ENCODE measurements at places on chromosomes 4 and X.

DNA sequence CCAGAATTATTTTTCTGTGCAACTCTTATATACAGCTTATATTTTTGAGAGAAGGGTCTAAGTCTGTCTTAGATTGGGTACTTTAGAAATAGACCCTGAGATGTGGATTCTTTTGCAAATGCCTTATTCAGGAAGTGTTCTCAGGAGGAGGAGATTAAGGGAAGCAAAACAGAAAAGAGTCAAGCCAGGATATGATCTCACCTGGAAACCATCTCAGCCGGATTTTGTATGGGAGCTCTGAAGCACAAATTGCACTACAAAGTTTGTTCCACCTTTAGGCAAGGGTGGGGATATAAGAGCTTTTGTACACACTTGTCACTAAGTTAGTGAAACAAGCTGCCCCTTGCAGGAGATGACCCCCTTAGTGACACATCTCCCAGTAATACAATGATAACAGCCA lies 121.2 kb upstream of the GRPR start:
- no peak for DNase-seq

DNA sequence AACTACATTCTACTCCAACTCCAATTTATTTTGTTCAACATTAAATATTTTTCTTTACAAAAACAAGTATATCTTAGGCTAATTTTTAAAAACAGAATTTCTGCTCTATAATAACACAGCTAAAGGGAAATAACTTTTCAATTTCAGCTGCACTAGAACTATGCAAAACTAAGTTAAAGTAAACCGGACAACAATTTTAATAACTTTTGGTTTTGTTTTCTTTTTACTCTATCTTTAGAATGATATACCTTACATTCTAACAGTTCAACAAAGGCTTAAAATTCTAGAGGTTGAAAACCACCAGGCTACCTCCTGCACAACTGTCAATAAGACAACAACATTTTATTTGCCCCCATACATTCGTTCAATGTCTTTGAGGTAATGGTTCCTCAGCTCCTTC lies 18.7 kb upstream of the KCNE5 start:
- DNase-seq, result no peak

- DNase-seq, result no peak
These were observed 59.8 kb upstream of the LGI2 start for GRCh38 chr4:25090516-25090915.

DNA sequence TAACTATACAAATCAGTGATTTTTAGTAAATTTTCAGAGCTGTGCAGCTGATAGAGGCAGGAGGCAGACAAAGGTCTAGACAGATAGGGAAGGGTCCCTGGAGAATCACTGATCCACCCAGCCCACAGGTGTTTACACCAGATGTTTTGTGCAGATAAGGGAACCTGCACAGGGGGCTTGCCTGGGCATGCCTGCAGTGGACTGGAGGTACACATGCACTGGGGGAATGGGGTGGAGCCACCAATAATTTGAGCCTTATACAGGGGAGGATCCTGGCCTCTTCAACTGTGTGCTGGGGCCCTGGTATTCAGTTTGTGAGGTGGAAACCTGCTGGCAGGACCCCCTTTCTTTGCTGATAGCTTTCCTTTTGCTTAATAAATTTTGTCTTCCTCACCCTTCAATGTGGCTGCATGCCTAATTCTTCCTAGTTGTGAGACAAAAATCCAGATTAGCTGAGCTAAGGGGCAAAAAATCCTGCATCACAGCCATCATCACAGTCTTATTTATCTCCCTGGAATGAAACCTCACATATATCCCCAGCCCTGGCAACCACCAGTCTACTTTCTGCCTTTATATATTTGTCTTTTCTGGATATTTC lies 102.8 kb downstream of the KDM6A start:
- no peak for DNase-seq

DNA sequence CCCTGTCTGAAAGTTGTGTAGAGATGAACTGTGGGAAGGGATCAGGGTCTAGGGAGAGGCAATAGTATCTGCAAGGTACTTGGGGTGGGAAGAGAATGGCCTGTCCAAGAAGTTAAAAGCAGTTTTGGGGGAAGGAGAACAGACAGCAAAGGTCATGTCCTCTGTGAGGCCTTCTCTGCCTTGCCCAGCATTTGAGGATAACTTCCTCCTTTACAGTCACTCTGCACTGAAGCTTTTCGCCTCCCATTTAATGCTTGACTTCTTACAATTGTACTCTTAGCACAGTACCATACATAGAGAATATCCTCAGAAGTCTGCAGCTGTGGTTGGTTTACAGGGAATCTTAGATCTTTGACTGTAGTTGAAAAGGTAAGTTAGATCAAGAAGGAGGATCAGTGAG lies 121.8 kb upstream of the AP1S2 start:
- no peak for DNase-seq

- DNase-seq, result no peak
These were observed 137.9 kb upstream of the NHS start for GRCh38 chrX:17237146-17237545.

DNA sequence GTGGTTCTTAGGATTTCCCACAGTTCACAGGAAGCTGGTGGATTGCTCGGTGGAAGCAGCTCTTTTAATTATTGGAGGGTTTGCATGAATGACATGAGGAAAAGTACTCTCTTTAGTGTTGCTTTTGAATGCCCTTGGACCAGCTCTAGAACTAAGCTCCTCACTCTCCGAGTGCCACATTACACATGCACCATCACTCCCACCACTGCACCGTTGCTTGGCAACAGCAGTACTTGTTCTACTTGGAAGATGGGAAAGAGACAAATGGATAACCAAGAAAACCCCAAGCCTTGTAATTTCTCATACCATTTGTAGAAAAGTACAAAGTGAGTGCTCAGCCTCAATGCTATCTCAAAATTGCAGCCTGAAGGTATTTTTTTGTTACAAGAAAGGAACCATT lies 620.2 kb upstream of the BOD1L1 start:
- DNase-seq, result no peak

DNA sequence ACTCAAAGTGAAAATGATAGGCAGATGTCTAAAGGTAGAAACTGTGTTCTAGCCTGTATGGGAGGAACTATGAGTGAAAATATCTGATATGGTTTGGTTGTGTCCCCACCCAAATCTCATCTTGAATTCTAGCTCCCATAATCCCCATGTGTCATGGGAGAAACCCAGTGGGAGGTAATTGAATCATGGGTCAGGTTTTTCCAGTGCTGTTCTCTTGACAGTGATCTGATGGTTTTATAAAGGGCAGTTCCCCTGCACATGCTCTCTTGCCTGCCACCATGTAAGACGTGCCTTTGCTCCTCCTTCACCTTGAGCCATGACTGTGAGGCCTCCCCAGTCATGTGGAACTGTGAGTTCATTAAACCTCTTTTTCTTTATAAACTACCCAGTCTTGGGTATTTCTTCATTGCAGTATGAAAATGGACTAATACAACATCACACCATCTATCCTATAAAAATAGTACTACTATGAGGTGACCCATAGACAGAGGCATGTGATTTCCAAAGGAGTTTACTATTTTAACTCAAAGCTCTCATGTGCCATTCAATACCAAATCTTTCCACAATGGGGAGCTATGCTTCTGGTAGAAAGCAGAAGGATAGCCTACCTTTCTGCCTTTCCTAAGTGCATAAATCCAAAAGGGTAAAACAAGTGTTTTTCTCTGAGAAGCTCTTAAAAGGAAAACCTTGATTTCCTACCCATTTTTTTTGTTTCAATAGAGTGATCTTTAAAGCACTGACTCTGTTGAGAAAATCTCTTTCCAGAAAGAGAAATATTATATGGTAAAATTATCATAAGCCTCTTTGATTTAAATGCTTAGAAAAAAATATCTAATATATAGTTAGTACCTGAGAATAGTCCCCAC lies 38.8 kb downstream of the SEC31A start:
- DNase-seq, result peak; percentile 52

DNA sequence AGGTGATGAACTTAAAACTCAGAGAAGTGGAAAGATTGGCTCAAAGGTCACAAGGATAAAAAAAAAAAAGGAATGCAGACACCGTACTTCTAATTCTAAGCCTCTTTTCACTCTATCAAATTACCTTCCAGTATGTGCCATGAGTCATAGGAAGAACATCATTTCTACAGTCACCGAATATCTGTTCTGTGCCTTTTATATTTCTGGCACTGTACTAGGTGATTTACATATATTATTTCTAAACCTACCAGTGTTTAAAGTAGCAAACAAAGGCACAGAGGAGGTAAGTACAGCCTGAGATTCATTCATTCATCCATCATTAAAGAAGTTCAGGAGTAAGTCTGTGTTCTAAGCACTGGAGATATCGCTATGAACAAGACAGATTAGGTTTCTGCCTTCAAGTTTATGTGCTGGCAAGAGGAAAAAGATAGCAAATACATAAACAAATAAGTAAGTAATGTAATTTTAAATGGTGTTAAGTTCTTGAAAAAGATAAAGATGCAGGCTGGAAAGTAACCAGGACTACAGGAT lies 65.3 kb downstream of the PALLD start:
- DNase-seq, result no peak

GRCh38 chr4:155304375-155304774 lies 72.4 kb downstream of the MAP9 start:
- DNase-seq, result no peak

DNA sequence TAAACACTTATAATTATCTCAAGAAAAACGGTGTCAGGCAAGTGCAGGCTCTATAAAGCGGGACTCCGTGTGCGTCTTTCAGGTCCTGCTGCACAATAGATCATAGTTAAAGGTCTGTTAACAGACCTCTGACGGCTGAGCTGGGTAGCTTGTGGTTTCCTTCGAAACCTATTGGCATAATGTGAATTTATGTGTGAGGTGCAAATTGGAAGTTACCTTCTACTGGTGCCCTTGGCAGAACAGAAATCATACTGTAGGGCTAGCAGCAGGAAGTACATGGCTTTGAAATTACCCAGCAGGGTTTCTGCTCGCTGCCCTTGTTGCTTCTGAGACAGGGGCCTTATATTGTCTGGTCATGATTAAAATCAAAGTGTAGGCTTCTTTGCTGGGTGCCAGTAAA lies 216.4 kb upstream of the HAND2 start:
- no peak for DNase-seq

DNA sequence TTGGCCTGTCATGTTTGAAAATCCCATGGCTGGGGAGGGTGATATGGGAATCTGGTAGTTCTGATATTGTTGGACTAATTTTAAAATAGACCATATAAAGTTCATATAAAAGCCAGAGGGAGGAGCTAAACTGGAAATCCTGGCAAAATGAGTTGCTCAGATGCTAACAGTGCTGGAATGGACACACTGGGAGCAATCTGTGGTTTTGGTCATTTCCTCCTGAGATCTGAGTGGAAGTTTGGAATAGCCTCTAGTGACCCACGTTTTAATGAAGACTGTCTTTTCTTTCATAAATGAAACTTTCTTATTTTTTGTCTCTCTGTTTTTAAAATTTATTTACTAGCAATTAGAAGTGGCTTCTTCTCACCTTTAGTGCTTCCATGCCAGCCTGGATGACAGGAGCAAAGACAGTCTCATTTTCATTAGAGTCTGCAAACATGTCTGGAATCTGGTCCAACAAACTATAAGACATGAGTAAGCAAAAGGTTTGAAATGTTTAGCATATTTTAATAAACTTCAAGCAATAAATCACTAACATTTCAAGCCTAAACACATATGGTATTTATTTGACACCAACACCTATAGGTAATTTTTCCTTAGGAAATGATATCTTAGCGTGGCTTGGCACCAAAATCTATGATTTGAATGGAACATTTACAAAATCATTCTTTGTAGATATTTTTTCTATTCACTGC lies 66.6 kb downstream of the METTL14 start:
- no peak for DNase-seq

All from hematopoietic multipotent progenitor cell treated with erythropoietin and hydrocortisone succinate and interleukin-3 and kit ligand, for 15 days (in vitro differentiated cells).